ENCODE measurements at places on chromosomes 1 and 21. TPM values are rescaled to one million over a fixed set of nuclear protein-coding genes. Genes with fewer than 3 reads are reported as not detected.

DHX9 gene
- total RNA-seq: 89.3 TPM

B3GALT5 gene
- total RNA-seq: 2.3 TPM

TSPAN1 gene
- 26.2 TPM for total RNA-seq

GLIS1 gene
- total RNA-seq: 2.0 TPM

GNG4 gene
- 2.9 TPM for total RNA-seq

LCE1B gene
- not detected for total RNA-seq

FAM151A gene
- 0.33 TPM for total RNA-seq

ZMYND12 gene
- total RNA-seq: 4.6 TPM

CEPT1 gene
- total RNA-seq: 62.5 TPM

SLC44A5 gene
- 3.5 TPM for total RNA-seq

RGS13 gene
- 0.33 TPM for total RNA-seq

TEX38 gene
- total RNA-seq: not detected

SEMA4A gene
- 21.5 TPM for total RNA-seq

FABP3 gene
- 15.0 TPM for total RNA-seq

ASCL5 gene
- total RNA-seq: not detected

PEA15 gene
- total RNA-seq: 127 TPM

GRCh38 chr1:14529475-14529874 lies 69.0 kb upstream of the KAZN start:
- no peak for DNase-seq

DNA sequence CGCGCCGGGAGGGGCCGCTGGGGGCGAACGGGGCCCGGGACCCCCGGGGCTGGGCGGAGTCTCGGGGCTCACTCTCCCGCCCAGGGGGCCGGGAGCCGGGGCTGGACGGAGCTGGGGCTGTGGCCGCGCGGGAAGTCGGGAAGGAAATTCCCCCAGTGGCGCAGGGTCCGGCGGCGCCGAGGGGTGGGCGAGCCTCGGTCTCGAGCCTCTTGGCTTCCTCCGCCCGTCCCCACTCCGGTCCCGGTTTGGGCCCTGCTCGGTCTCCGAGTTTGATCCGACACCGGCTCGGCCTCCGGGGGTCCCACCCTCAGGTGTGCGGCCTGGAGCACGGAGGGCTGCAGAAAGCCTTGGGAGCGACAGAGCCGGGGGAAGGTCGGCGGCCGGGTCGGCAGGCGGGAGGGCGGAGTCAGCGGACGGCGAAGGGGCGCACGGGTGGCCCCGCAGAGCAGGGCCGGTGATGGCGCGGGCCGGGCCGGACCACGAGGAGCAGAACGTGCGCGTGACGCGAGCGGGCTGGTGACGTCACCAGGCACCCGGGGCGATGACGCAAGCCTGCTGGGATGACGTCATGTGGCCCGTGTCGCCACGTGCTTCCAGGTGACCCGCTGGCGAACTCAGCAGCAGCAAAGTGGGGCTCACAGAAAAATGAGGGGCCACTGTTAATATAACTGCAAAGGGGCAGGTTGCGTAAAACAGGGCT lies 610 bp upstream of the HES4 start:
- peak; percentile 85 for DNase-seq

GRCh38 chr1:3114131-3114744 lies 45.2 kb downstream of the PRDM16 start:
- DNase-seq: no peak

DNA sequence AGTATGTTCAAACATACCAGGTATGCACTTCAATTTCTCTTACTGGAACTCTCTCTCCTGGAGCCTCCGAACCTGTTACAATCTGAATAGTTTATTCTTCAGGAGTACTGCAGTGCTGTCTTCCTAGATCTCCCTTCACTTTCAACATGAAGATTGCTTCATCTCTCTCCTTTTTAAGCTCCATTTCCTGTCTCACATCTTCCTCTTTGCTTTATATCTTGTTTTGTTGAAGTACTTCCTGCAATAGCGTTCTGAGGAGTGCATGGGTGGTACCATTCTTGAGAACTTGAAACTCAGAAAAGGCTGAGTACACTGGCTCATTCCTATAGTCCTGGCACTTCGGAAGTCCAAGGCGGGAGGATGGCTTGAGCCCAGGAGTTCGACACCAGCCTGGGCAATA lies 15.7 kb upstream of the C1orf146 start:
- DNase-seq: no peak

GRCh38 chr1:80064524-80064923 lies 1058.0 kb upstream of the ADGRL4 start:
- DNase-seq: no peak

- DNase-seq: no peak
Observed at GRCh38 chr1:230125640-230126528, 58.8 kb downstream of the GALNT2 start.

GRCh38 chr21:14321042-14321441 lies 61.9 kb downstream of the HSPA13 start:
- no peak for DNase-seq

DNA sequence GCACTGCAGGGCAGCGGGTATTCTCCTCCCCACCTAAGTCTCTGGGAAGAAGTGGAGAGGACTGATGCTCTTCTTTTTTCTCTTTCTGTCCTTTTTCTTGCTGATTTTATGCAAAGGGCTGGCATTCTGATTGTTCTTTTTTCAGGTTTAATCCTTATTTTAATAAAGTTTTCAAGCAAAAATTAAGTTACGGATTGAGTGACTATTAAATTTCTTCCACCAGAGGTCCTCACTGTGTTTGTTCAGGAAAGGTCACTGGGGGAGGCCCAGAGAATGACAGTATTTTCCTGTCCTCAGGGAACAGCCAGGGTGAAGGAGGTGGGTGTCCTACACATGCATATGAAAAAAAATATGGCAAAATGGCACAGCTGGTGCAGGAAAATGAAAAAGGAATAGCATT lies 4.4 kb upstream of the ELF3 start:
- DNase-seq: no peak

- DNase-seq: no peak
Observed at GRCh38 chr1:152110860-152111514, 4.3 kb downstream of the TCHH start.

DNA sequence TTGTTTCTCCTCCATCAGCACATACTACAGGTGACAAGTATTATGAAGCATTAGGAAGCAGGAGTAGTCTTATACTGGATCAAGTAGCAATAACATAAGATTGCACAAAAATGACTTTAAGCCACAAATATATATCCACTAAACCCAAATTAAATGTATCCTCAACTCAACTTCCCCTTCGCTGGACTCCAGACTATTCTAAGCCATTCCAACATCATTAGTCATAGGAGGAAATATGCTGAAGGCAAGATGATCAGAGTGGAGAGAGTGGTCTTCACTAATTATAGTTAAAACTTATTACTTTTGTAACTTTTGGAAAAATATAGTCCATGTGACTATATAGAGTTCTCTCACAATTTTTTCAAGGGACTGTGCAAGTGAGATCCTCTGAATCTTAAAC lies 390.7 kb upstream of the ZP4 start:
- DNase-seq: no peak

- DNase-seq: no peak
Observed at GRCh38 chr1:190226006-190226405, 251.7 kb downstream of the BRINP3 start.

- peak; percentile 82 for DNase-seq
Observed at GRCh38 chr1:41802532-41803501, 115.9 kb downstream of the HIVEP3 start.

GRCh38 chr1:19400875-19401534 lies 84.3 kb downstream of the CAPZB start:
- no peak for DNase-seq

DNA sequence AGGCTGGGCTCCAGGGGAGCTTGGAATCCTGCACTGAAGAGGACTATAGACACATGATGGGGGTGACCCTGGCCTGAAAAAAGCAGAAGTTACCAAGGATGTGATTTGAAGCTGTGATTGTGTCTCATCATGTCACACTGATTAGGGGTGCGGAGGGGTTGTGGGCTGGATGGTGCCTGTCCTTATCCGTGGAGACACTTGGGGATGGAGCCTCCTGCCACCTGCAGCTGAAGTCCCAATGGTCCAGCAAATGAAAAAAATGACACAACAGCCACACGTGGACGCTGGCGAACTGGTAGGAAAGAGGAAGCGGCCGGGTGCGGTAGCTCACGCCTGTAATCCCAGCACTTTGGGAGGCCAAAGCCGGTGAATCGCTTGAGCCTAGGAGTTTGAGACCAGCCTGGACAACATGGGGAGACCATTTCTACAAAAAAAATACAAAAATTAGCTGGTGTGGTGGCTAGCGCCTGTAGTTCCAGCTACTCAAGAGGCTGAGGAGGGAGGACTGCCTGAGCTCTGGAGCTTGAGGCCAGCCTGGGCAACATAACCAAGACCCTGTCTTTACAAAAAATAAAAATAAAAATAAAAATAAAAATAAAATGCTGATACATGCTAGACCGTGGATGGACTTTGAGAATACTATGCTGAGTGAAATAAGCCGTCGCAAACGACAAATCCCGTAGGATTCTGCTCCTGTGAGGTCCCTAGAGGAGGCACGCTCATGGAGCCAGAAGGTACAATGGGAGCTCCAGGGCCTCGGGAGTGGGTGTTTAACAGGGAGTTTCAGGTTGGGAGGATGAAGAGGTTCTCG lies 838 bp upstream of the IBA57 start:
- no peak for DNase-seq

DNA sequence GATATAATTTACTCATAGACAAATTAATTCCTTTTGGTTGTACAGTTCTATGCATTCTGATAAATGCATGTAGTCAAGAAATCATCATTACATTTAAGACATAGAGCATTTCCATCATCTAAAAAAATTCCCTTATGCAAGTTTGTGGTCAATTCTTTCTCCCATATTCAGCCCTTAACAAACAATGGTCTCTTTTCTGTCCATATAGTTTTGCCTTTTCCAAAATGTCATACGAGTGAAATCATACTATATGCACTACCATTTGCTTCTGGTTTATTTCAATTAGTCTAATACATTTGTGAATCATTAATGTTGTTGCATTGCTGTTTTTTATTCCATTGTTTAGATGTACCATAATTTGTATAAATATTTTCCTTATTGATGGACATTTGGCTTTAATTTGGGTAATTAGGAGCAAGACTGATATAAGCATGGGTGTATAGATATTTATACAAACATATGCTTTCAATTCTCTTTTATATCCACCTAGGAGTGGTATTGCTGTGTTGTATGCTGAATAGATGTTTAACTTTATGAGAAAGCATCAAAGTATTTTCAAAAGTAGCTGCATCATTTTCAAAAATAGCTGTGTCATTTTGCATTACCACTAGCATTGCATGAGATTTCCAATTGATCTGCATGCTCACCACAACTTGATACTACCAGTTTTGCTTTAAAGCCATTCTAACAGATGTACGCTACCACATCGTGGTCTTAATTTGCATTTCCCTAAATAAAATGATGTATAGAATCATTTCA lies 397.0 kb upstream of the ADAMTS5 start:
- no peak for DNase-seq

GRCh38 chr1:168121401-168122011 lies 15.2 kb downstream of the GPR161 start:
- DNase-seq: no peak

DNA sequence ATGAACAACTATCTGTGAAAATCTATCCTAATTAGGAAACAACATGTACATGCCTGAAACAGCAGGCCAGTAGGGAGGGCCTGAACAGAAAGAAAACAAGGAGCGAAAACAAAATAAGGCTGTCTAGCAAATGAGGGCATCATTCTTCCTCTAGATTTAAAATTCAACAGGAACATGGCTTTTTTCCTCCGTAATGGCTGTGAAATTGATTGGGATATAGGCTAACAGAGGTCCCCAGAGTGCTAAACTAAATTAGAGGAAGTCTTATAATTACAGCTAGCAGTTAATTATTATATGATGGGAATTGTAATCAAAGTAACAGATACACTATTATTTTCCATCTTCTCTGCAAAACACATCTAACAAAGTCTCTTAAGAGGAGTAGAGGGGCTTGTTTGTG lies 51.7 kb upstream of the TIAM1 start:
- no peak for DNase-seq

- DNase-seq: no peak
Observed at GRCh38 chr1:119605686-119606085, 42.4 kb downstream of the ZNF697 start.

DNA sequence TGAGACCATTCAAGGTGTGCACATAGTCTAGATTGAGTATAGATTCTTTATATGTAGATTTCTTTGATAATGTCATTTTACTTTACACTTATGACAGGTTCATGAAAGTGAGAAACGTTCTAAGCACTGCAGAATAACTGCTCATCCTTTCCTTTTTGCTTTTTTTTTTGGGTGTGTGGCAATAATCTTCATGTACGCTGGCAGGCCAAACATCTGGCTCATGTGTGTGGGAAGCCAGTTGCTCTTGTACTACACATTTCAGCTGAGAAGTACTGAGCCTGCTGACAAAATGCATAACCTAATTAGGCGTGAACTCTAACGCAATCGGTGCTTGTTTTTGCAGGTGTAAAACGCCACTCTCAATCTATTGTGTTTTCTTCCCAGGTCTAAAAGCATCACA lies 350.8 kb upstream of the KAZN start:
- no peak for DNase-seq

Data from breast epithelium (tissue), 4 donors.